NCI-H1105 (cell line): ENCODE measurements at places on chromosomes 6 and 20.

DNA sequence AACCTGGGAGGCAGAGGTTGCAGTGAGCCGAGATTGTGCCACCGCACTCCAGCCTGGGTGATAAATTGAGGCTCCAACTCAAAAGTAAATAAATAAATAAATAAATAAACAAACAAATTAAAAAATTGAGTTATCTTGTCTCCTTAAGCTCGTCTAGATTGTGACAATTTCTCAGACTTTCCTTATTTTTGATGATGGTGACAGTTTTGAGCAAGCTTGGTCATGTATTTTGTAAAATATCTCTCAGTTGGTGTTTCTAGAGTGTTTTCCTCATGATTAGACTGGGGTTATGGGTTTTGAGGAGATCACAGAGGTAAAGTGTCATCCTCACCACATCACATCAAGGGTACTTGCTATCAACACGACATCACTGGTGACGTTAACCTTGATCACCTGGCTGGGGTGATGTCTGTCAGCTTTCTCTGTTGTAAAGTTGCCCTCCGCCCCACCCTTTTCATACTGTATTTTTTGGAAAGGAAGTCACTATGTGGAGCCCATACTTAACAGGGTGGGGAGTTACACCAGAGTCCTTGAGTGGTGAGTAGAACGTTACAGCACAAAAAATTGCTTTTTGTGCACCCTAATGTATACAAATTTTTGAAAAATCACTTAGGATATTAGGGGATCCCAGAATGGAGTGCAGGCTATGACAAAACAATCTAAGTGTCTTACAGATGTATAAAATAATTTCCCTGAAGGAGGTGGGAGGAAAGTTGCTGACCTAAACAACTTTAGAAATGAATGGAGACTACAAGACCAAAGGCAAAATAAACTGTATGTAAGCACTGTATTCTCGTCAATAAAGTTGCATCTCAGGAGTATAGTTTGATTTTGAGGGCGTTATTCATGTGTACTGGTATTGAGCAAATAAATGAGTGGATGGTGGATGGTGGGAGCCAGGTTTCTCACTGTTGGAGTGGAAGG is 116.4 kb upstream of the SGK1 start:
- no peak for DNase-seq

DNA sequence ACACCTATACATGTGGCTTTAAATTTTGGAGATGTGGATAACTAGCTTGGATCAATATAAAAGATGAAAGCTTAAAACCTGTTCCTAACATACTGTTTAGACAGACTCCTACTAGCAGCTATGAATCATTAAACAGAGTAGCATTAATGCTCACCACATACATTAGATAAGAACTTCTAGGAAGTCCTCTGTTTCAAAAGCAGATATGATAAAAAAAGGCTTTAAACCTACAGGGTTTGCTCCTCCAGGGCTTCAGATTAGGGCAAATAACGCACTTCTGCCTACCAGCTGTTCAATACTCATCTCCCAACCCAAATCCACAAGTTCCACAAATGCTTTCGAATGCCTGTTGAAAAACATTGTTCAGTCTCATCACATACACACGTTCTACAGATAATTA is 1.5 kb downstream of the REPS1 start:
- DNase-seq = no peak

DNA sequence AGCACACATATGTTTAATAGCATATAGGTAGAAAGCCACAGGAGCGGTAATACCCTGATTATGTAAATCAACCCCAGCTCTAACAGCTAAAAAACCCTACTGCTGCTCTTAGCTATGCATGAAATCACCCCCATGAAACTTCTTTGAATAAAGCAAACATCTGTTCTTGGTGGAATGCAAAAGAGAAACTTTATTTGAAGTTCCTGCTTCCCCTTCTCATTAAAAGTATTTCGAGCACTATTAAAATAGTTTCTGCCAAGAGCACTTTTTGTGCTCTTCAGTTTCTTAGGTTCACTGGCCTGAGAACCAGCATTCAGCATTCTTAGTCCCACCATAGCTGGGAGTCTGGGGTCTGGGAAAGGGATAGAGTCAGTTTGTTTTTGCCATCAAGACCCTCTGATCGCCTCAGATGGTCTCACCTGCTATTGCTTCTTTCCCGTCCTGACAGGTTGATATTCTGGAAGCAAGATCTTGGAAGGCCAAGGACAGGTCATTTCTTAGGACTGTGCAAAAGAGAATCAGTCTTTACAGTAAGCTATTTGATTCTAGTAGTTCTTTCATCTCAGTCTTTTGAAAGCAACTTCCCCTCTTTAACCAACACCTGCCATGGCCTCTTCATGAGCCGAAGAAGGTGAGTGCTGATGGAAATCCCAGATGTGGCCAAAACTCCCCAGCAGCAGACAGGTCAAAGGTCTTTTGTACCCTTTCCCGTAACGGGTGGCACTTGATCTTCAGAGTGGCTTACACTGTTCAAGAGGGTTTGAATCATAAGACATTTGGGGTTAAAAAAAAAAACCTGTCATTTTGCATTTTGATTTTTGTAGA is 76.5 kb upstream of the TMEM170B start:
- DNase-seq = no peak

DNA sequence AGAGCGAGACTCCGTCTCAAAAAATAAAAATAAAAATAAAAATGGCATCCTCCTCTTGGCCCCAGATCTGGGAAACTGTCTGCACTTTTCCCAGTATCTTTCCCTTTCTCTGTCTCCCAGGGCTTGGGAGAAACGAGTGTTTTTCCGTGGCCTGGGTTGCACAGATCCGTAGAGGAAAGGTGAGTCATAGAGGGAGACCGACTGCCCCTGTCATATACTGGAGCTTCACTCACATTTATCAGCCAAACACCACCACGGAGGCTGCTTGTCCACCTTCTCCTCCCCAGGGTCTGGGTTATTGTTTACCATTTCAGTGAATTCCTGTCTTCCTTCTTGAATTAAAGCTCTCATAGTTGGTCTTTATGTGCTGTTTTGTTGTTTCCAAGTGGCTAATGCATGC is 31.9 kb upstream of the EIF2S2 start:
- DNase-seq = no peak

DNA sequence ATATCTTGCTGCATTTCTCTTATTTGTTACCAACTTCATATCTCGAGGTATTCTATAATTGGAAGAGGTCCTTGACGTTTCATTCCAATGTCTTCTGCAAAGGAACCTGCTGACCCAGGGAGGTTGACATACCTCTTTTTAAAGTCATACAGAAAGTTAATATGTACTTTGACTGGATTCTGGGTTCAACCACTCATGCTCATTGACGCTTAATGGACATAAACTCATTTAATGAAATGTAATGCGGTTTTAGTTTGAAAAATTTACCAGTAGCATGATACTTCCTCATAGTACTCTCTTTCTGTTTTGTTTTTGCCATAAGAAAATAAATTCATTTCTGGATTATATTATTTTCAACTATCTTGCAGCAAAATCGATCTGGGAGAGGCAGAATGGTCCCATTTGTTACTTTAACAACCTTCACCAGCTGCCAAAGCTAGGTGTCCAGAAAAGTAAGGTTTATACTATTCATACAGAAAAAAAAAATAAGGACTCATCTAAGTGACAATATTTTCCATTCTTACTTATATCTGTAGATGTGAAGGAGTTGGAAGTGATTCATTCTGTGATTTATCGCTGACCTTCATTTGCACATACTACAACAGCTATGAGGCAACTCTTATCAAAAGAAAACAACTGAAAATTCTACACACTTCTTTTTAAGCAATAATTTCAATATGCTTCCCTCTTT is 101.6 kb downstream of the ATXN1 start:
- DNase-seq = no peak

DNA sequence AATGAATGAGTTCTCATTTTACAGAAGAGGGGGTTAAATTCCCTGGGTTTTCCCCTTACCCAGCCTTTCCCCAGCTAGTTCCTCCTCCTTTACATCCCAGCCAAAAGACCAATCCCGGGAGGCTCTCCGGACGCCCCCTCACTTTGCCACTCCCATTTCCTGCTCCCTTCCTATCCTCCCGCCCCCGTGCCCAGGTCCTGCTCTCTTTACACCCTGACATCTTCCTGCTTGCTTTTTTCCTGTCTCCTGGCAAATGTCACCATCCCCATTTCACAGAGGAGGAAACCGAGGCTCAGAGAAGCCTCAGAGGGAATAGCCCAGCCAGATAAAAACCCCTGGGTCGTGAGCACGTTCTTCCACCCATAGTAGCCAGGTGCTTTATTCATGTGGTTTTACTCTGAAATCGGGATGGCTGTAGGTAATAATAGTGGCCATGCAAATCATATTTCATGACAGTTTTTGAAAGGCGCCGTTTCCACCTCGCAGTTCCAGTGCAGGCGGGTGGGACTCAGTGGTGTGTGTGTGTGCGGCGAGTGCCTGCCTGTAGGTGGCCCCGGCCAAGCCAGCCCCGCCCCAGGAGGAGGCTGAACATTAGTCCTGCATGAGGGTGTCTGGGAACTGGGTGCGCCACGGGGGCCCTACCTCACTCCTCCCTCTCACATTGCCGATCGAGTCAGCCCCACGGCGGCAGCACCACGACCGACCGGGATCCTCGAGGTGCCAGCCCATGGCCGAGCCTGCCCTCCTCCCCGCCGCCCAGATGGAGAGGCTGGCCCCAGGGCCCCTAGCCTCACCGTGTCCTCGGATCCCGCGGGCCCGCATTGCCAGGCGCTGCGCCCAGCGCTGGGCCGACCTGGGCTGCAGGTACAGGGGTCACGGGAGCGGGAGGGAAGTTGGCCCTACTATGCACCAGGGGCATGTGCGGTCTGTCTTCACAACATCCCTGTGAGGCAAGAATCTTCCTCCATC is at the start of gene ARHGAP40:
Gene ARHGAP40 (plus strand): TSS at position 594 of the 969 bp plus-strand sequence.
- DNase-seq = no peak

GRCh38 chr20:49529470-49529869 is 38.5 kb downstream of the PTGIS start:
- DNase-seq = no peak

- no peak for DNase-seq
Observed at GRCh38 chr6:143963158-143963919, 44.7 kb downstream of the PLAGL1 start.

DNA sequence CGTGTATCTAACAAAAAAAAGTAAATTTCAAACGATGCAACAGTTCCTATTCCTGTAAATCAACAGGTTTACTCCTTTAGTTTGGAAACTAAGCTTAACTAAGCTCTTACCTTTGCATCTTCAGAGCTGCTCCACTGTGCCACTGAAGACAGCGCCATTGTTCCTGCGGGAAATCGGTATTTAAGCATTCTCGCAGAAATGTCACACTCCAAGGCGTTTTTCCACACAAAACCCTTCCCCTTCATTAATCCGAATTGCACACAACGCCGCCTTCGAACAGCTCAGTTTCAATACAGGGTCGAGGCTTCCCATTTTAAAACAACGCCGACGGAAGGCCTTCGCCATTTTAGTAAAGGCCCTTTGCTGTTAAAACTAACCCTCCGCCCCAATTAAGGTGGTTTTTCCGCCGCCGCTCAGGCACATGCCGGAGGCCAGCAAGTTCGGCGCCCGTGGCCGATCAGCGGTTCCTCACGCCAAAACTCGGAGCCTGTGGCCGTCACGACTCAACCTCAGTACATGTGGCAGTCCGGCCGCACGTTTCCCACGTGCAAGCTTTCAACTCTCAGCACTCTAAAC is 35.4 kb upstream of the SYNCRIP start:
- no peak for DNase-seq

DNA sequence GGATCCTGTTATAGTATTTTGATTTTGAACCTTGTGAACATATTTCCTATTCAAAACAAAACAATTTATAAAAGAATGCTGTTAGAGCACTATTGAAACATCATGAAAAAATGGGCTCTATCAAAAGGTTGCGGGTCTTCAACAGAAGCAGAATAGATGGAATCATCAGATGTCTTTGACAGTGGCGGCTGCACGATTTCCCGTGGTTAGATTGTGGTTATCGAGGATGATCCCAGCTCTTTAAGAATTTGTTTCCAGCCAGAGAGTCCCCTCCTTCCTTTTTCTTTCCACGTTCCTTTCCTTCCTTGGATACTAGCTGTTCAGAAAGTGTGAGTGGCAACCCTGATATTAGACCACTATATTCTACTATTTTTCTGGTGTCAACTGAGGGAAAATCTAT is 163.4 kb downstream of the FARS2 start:
- no peak for DNase-seq

DNA sequence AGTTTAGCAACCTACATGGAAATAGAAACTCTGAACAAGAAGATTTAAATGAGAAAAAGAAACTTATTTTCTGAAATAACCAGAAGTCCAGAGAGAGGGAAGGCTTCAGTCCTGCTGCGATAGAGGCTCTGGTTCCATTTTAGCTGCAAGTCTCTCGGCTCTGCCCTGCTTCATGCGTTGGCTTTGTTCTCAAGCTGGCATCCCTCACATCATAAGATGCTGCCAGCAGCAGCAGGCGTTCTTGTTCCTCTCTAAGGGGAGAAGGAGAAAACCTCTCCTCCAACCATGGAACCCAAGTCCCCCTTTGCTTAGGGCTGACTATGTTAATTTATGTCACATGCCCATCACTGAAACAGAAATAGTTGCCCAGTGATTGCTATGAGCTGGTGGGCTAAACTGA is 46.4 kb upstream of the PMEPA1 start:
- DNase-seq = no peak

- no peak for DNase-seq
Observed at GRCh38 chr6:96101564-96101963, 85.8 kb downstream of the FUT9 start.

DNA sequence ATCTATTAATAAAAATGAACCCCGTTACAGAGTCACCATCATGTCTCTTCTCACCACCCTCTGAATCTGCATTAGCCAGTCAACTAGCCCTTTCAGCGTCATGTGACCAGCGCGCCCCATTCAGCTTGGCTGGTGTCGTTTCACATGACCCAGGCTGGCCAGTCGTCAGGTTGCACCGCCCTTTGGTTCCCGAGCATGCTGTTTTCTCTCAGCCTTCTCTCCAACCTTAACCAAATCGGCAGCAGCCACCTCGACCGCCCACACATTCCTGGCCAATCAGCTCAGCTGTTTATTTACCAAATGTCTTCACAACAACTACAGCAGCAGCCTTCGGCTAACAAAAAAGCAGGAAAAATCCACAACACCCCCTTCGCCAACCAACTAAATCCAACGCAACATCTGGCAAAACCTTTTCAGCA is 5.6 kb downstream of the SRSF3 start:
- no peak for DNase-seq

DNA sequence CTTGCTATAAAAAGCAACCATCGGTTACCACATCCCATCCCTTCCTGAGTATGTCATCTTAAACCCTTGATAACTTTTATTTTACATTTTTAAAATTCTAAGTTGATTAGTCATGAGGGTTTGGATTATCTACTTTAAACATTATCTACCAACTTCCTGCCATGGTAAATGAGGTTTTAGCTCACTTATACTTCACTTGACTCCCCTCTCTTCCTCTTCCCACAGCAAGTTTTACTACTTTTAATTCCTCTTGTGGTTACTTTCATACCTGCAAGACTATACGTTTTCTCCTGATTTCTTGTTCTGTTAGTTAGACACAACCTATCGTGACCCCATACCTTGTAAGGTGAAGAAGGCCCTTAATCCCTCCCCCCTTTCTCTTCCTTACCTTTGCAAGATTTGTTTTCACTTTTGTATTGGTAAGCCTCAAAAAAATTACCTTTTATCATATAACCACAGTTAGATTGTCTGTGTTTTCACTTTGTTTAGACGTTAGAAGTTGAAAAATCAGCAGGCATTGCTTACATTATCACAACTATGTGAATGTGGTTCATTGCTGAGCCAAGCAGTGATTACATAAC is 60.1 kb upstream of the OGFRL1 start:
- DNase-seq = no peak

GRCh38 chr6:75480425-75480824 is 13.2 kb downstream of the FILIP1 start:
- no peak for DNase-seq
